Caco-2 (cell line): ENCODE measurements at places on chromosomes 6 and 20. TPM values are rescaled to one million over a fixed set of nuclear protein-coding genes. Genes with fewer than 3 reads are reported as not detected.

Gene MYCT1
- total RNA-seq, result not detected in 2 replicates

Gene C6orf58
- not detected in 2 replicates for total RNA-seq

Gene OXT
- total RNA-seq, result 1.9 and 2.7 TPM in 2 replicates

GRCh38 chr6:17349427-17349826 lies 44.0 kb upstream of the CAP2 start:
- no peaks in the 10 kb centered on the region for H3K36me3 ChIP-seq
- no peak overlapping the region for H3K27ac ChIP-seq
- H3K4me1 ChIP-seq, result no peaks in the 10 kb centered on the region; the same call in 1 of the 2 replicates
- no peak overlapping the region for H3K4me3 ChIP-seq
- no peaks in the 10 kb centered on the region for H3K27me3 ChIP-seq

DNA sequence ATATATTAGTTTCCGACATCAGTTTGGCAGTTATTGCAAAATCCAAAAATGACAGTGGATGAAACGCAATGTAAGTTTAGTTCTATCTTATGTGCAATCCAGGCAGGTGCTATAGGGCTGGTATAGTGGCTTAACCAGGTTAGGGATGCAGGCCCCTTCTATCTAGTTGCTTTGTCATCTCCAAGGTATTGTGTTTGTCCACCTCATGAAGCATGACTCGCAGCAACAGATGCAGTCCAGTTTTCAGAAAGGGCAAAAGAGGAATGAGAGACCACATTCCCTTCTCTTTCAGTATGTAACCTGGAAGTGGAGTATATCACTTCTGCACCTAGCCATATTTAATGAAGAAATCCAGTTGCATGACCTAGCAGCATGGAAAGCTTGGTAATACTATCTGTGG lies 59.7 kb downstream of the PKIB start:
- H3K27ac ChIP-seq, result no peak overlapping the region
- H3K36me3 ChIP-seq, result no peaks in the 10 kb centered on the region
- no peaks in the 10 kb centered on the region for H3K27me3 ChIP-seq

DNA sequence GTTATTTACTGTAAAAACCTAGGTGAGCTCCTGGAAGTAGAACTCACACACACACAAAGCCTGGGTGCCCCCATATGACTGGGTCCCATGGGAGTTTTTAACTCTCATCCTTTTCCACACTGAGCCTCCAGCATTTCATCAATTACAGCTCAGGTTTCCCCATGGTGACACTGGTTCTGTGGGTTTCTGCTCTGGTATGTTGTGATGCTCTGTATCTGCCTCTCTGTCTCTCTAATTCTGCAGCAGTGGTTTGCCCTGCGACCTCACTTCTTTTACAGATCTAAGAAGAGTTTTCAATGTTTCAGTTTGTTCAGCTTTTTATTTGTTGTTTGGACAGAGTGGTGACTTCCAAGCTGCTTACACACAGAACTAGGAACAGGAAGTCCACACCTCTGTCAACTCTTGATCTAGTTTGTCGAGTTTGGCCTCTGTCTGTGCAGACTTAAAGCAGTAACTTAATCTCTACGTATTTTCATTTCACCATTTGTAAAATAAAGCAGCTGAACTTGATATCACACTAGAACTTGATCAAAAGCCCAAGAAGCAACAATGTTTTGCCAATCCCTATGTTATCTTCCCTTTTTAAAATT lies 554.3 kb downstream of the EPHA7 start:
- H3K36me3 ChIP-seq, result no peaks in the 10 kb centered on the region
- no peak for DNase-seq
- H3K4me3 ChIP-seq, result no peak overlapping the region
